ENCODE measurements at places on chromosomes 11 and 22. TPM values are rescaled to one million over a fixed set of nuclear protein-coding genes. Genes with fewer than 3 reads are reported as not detected.

Gene C11orf16
- total RNA-seq, result not detected

Gene RTN3
- 62.2 TPM for total RNA-seq

Gene OR51I1
- not detected for total RNA-seq

Gene RPLP2
- total RNA-seq, result 2,338 TPM

Gene SMTNL1
- total RNA-seq, result not detected

Gene ART1
- not detected for total RNA-seq

Gene ROM1
- 1.3 TPM for total RNA-seq

Gene KCNQ1
- total RNA-seq, result 26.0 TPM

Gene ZC3H12C
- total RNA-seq, result 0.08 TPM

Gene FZD4
- total RNA-seq, result not detected

Gene MLC1
- total RNA-seq, result 9.4 TPM

Gene PATE2
- not detected for total RNA-seq

Gene MMP13
- not detected for total RNA-seq

Gene PHF21B
- total RNA-seq, result 0.68 TPM

Gene CLDN5
- not detected for total RNA-seq

Gene LGALS1
- 1,502 TPM for total RNA-seq

Gene HIC2
- 4.8 TPM for total RNA-seq

Gene RTL10
- 17.0 TPM for total RNA-seq

Gene TUB
- total RNA-seq, result not detected

Gene INPP5J
- total RNA-seq, result not detected

Gene KIAA1671
- 5.5 TPM for total RNA-seq

Gene GTSE1
- 111 TPM for total RNA-seq
